D721Med (cell line): ENCODE measurements at places on chromosomes 1 and 21.

- DNase-seq = no peak
Measured at GRCh38 chr1:174982971-174983689, 16.6 kb upstream of the CACYBP start.

- no peak for DNase-seq
Measured at GRCh38 chr1:183218971-183219615, 33.0 kb downstream of the LAMC2 start.

DNA sequence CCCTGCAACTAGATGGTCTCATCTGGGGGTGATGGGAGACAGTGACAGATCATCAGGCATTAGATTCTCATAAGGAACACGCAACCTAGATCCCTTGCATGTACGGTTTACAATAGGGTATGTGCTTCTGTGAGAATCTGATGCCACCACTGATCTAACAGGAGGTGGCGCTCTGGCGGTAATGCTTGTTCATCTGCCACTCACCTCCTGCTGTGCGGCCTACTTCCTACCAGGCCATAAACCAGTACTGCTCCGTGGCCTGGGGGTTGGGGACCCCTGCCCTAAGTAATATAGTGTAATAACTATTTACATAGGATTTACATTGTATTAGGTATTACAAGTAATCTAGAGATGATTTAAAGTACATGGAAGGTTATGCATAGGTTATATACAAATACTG is 134.9 kb downstream of the CLEC20A start:
- DNase-seq = no peak

GRCh38 chr1:153958961-153959260 is 499 bp upstream of the CRTC2 start:
- no peak for DNase-seq

DNA sequence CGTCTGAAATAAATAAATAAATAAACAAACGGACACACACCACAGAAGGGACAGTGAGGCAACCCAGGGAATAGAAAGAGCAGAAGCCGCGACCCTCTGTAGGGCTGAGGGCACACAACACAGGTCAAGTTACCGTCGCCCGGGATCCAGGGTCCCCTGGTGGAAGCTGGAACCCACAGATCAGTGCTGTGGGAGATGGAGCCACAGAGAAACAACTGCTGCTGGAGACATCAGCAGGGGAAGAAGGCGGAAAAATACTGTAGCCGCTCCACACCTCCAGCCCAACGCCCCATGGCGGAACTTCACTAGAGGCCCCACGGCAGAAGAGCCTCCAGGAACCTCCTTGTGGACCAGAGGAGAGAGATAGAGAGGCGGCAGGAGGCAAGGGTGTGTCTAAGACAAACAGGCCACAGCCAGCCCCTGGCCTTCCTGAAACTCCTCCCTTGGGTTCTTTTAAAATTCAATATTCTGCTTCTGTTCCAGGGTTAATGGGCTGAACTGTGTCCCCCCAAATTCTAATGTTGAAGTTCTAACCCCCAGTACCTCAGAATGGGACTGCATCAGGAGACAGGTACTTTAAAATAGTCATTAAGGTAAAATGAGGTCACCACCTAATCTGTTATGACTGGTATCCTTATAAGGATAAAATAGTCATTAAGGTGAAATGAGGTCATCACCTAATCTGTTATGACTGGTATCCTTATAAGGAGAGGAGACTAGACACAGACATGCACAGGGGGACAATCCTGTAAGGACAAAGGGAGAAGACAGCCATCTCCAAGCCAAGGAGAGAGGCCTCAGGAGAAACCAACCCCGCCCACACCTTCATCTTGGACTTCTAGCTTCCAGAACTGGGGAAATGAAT is 7.7 kb upstream of the HLCS start:
- no peak for DNase-seq

DNA sequence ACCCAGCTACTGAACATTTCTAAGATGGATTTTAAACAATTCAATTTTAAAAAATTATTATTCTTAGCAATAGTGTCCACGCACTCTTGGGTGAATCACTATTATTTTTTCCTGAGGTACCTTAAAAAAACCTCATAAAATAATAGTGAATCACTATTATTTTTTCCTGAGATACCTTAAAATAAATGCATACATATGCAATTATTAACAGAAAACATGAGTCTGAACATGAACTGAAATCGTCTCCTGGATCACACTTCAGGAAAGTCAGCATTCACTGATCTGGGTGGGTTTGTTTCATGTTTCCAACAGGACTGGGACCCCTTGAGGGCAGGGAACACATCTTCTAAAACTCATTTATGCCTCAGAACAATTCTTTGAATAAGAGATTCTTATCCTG is 63.1 kb upstream of the IFNLR1 start:
- DNase-seq = no peak

GRCh38 chr1:227306689-227307088 is 11.6 kb downstream of the CDC42BPA start:
- no peak for DNase-seq

DNA sequence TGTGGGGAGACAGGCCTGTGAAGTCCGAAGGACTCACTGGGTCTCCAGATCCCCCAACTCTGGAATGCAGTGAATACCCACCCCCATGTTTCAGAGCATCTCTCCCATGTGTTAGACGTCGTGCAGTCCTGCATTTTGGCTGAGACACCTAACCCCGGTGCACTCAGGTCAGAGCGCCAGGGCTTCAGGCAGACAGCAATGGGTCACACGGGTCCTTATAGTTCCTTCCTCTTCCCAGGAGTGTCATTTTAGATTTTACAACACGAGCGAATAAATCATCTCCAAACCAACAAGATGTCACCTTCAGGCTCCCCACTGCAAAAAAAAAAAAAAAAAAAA is 5.1 kb downstream of the PRRX1 start:
- DNase-seq = no peak

DNA sequence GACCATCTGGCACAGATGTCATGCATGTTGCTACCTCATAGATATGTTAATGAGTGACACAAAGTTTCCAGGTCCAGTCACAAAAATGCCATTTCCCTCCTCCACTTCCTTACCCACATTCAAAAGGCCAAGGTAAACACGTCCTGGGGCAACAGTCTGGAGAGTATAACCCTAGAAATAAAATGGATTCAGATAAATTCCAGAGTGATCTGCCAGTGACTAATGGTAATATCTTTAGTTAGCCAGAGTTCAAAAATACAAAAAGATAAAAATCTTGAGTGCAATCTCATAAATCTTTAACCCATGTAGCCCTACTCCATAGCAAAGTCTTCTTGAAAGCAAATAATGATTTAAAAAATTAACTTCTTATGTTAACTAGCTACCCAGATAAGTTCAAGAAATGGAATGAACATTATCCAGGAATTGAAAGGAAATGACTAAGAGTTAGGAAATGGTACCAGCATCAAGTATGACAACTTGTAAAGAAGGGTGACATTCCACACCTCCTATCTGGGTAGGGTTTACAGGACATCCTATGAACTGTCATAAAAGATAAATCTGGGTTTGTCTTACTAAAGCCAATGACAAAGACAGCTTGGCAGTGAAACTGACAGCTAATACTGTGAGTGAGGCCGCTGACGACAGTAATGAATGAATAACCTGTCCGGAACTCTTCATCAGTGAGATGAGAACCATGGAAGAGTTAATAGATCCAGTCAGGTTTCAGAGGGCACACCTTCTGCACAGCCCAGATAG is 18.1 kb downstream of the RGS2 start:
- no peak for DNase-seq

- DNase-seq = no peak
Measured at GRCh38 chr1:36389999-36390398, 4.3 kb upstream of the STK40 start.

- no peak for DNase-seq
Measured at GRCh38 chr1:210347112-210347511, 18.4 kb downstream of the HHAT start.

DNA sequence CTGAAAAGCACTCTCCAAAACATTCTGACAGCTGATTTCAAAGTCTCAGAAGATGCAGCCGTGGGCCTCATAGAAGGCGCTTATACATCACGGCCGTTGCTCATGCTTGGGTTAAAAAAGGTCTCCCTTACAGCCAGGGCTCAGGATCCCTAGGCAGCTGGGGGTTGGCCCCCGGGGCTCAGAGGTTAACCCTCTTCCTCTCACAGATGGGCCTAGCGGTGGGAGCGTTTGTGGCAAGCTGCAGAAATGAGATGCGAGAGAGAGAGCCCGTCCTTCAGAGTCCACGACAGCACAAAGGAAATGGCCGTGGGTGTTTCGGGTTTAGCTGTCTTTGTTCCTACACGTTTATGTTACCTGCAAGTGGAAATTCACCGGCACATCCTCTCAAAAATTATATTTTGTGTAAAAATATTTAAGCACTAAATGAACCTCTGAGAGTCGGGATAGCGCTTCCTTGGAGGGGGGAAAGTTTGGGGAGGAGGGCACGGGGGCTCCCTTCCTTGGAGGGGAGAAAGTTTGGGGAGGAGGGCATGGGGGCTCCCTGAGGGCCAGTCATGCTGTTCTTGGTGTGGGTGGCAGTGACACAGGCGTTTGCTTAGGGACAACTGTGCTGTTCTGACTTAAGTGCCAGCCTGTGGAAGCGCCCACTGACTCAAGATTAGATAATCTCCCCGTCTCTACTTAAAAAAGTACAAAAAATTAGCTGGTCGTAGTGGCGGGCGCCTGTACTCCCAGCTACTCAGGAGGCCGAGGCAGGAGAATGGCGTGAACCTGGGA is 20.5 kb upstream of the PRDM15 start:
- DNase-seq = no peak

GRCh38 chr1:91609551-91609950 is 108.9 kb downstream of the CDC7 start:
- DNase-seq = no peak

DNA sequence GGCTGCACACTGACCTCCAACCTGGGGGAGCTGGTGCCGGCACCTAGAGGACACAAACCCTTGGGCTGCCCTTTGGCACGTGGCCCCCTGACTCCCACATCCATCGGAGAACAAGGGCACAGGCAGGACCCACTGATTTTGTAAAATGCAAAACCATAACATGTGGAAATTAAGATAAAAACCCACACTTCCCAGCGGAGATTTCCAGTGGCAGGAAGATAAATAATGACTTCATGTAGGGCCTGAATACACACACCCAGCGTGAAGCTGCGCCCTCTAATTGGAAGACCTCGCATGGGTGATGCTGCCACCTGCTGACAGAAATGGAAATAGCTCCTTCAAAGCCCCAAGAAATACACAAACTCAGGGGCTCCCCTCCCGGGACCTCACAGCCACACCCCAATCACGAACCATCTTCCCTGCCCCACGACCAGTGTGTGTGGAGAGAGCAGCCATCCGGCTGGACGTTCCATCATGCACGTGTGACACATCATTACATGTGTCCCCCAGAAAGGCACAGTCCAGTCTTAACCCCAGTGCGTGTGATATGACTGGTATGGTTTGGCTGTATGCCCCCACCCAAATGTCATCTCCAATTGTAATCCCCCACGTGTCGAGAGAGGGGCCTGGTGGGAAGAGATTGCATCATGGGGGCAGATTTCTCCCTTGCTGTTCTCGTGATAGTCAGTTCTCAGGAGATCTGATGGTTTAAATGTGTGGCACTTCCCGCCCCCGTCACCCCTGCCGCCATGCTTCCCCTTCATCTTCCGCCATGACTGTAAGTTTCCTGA is 5.7 kb upstream of the TPRG1L start:
- DNase-seq = peak; percentile 47

DNA sequence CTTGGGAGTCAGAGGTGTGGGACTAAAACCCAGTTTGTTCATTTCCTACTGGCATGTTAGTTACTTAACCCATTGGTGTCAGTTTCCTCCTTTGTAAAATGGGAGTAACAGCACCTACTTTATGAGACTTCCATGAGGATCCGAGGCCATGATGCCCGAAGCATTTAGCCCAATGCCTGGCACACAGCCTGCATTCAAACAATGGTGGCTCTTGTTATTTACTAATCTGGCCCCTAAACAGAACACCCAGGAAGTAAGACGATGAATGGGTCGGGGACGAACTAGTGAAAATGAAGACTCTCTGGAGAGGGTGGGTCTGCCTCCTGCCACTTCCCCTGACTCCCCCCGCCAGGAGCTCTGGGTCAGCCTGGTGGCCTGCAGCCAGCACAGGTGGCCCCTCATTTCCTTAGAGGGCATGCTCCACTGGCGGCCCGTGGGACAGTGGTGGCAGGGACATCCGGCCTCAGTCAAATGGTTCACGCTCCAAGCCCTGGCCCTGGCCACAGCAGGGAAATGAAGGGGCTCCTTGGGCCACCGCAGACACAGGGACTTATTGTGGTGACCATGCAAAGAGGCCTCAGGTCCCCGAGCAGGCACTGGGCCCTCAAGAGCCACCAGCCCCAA is 9.5 kb upstream of the TAS1R2 start:
- no peak for DNase-seq

- DNase-seq = no peak
Measured at GRCh38 chr1:240254006-240254405, 162.3 kb downstream of the FMN2 start.

DNA sequence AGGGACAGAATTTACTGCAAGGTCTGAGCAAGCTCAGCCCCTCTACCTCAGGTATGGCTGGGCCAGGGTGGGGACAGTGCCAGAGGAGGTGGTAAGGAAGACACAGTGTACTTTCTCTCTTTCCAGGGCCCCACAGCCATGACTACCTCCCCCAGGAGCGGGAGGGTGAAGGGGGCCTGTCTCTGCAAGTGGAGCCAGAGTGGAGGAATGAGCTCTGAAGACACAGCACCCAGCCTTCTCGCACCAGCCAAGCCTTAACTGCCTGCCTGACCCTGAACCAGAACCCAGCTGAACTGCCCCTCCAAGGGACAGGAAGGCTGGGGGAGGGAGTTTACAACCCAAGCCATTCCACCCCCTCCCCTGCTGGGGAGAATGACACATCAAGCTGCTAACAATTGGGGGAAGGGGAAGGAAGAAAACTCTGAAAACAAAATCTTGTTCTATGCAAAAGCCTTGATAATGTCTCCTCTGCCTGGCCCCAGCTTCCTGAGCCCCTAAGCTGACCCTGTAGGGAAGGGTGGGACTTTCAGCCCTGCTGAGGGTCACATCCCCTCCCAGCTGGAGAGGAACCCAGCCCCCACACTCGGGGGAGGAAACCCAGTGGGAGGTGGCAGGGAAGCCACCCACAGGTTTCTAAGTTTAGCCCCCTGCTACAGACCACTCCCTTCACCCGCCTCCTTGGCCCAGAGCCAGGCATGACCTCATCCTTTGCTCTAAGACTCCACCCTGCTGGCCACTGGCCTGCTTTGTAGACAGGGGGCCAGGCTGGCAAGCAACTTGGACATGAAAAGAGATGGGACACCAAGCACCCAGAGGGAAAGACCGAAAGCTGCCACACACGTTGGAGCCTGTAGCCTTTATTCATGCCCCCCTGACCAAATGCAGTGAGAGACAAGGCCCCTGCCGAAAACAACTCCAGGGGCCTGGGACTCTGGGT is 6.4 kb downstream of the RHOC start:
- DNase-seq = peak; percentile 44

GRCh38 chr1:209086486-209087192 is 496.9 kb upstream of the CAMK1G start:
- no peak for DNase-seq
